ENCODE measurements at places on chromosomes 4 and X.

DNA sequence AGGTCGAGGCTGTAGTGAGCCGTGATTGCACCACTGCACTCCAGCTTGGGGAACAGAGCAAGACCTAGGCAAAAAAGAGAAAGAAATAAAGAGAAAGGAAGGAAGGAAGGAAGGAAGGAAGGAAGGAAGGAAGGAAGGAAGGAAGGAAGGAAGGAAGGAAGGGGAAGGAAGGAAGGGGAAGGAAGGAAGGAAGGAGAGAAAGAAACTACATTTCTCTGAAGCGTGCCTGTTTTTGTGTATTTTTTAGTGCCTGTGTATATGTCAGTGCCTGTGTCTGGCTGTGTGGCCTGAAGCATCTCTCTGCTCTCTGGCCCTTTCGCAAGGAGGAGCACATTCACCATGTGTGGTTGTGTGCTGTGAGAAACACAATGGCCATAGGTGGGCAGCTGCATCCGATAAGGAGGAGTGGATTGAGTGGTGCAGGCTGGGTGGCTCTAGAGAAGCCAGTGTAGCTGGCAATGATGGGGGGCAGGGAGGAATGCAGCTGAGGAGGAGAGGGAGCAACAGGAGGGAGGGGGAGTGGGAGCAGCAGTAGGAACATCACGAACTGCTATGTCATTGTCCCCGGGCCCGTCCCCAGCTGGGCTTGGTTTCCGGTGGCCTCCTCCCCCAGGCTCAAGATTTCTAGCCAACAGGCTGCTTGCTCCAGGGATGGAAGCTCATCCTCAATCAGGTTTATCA lies 11.4 kb downstream of the SYN1 start:
- DNase-seq = no peak

GRCh38 chrX:44178274-44179053 lies 165.0 kb downstream of the EFHC2 start:
- no peak for DNase-seq

DNA sequence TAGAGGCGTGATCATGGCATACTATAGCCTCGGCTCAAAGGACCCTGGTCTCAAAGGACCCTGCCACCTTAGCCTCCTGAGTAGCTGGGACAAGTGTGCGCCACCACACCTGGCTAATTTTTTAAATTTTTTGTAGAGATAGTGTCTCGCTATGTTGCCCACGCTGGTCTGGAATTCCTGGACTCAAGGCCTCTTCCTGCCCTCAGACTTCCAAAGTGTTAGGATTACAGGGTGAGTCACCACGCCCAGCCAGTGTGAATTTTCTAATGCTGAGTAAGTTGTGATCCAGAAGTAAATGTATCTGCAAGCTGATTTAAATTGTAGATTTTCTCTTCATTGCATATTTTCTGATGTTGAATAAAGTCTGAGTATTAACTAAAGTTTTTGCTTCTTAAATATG lies 2.6 kb upstream of the ZNF674 start:
- no peak for DNase-seq

DNA sequence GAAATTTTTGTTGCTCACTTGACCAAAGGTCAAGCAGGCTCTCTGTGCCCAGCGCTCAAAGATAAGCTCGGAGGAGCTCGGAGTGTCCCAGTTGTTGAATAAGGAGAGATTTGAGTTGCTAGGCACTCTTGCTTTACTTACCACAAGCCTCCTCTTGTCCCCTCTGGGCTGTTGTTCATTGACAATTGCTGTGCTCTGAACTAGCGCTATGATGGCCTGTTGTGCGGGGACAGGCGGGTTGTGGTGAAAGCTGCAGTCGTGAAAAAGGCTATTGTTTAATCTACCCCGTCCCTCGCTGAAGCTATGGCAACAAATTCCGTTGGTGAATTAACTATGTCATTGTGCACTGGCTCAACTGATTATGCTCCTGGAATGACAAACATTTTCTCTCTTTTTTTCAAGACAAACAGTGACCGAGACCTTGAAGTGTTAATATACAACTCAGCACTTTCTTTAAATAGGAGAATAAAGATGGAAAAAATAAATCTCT lies 21.0 kb upstream of the POLA1 start:
- no peak for DNase-seq

DNA sequence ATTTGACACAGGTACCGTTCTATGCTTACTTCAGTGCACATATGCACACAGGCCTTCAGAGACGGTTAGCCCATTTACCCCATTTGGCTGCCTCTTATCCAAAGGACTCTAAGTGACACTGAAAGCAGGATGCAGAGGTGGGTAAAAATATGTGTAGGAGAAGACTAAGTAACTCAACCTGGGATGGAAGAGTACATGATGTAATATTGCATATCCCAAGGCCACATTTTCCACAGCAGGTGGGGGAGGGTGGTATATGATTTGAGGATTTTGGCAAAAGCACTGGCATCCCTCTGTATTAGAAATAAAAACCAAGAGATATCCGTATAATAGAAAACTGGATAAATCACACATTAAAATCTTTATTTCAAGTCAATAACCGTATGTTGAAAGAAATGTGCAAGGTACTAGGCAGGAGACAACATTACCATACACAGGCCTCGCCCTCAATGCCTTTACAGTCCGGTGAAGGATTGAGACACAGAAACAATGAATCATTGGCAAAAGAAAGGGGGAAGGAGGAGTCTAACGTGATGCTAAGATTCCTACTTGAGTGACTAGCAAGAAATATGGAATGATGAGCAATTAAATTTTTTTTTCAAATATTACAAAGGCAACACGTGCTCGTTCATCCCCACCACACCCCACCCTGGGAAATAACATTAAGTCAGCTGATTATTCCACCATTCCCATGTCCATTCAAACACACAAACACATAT lies 161.0 kb upstream of the RASGEF1B start:
- no peak for DNase-seq

- no peak for DNase-seq
Observed at GRCh38 chr4:38871593-38871992, 4.0 kb downstream of the FAM114A1 start.

DNA sequence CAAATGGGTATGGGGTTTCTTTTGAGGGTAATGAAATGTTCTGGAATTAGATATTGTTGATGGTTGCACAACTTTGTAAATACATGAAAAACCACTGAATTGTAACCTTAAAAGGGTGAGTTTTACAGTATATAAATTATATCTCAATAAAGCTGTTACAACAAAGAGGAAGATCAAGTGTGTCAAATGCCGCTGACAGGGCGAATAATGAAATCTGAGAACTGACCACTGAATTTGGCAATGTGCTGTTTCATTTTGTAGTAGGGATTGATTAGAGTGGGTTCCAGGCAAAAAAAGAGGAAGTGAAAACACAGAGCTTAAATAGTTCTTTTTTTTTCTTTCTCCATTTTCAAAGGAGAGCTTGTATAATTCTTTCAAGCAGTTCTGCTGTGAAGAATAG lies 161.1 kb upstream of the NAP1L5 start:
- no peak for DNase-seq

DNA sequence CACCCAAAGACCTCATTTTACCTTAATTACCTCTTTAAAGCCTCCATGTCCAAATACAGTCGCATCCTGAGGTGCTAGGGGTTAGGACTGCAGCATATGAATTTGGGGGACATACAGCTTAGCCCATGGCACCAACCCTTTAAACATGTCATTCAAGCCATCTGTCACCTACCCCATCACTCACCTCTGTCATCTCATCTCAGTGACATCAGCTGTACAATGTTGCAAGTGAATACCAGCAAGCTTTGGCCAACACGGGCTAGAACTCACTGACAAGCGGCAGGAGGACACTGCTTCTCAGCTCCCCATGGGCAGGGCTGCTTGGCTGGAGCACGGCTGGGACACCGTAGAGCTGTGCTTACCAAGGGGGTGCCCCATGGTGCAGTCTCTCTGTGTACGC lies 107.5 kb downstream of the STK32B start:
- DNase-seq = no peak

DNA sequence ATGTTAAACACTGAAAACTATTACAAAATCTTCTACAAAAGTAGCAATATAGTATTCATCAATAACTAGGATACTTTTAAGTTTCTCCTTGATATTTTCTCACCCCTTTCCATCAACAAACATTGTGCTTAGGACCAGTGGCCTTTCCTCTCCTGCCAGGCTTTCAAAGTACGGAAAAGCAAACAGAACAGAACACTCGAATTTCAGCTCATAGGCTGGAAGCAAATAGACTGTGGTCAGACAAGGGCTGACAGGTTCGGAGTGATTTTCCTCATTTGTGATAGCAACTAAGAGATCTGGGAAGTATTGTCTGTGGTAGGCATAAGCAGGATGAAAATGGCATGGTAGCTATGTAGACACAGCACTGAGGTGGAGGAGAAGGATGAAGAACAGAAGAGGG lies 68.6 kb upstream of the SORBS2 start:
- DNase-seq = no peak

DNA sequence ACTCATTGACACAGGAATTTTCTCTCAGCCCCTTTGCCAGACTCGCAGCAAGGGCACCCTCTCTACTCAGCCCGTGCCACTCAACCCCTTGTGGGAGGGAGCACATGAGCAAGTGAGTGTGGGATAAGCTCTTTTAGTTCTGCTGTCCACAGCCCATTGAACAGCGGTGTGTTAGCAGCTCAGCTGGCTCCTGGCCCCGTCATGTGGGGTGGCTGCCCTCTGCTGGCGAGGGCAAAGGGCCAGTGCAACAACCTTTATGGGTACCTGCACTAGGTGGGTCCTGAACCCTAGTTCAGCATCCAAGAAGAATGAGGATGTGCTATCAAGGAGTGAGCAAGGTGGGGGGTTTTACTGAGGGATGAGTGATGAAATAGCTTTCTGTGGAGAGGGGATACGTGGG lies 85.0 kb upstream of the ZNF81 start:
- no peak for DNase-seq

DNA sequence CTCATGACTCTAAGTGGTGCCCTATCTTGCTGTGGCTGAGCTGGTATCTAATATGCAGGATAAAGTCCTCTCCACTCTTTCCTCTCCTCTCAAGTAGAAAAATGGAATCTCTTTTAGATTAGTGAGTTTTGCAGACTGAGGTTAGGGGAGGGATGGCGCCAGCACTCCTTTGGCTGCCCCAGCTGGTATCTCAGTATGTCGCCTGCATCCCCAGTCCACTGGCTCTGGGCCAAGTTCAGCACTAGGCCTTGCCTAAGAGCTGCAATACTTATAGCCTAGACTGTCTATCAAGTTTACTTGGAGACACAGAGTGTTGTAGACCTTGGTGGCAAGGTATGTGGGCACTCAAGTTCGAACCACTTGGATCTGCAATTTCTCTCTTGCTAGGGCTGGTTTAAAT lies 351.3 kb downstream of the NAP1L3 start:
- DNase-seq = no peak

- DNase-seq = no peak
Observed at GRCh38 chr4:15562114-15562513, 92.4 kb downstream of the CC2D2A start.

GRCh38 chr4:10035130-10035529 lies 13.8 kb upstream of the SLC2A9 start:
- DNase-seq = no peak

- no peak for DNase-seq
Observed at GRCh38 chr4:86970447-86971354, 35.9 kb downstream of the AFF1 start.

- no peak for DNase-seq
Observed at GRCh38 chr4:111064342-111064993, 441.6 kb upstream of the PITX2 start.

- DNase-seq = no peak
Observed at GRCh38 chr4:156336511-156336910, 382.8 kb upstream of the CTSO start.

GRCh38 chr4:1635464-1635863 lies 48.6 kb downstream of the FAM53A start:
- no peak for DNase-seq

DNA sequence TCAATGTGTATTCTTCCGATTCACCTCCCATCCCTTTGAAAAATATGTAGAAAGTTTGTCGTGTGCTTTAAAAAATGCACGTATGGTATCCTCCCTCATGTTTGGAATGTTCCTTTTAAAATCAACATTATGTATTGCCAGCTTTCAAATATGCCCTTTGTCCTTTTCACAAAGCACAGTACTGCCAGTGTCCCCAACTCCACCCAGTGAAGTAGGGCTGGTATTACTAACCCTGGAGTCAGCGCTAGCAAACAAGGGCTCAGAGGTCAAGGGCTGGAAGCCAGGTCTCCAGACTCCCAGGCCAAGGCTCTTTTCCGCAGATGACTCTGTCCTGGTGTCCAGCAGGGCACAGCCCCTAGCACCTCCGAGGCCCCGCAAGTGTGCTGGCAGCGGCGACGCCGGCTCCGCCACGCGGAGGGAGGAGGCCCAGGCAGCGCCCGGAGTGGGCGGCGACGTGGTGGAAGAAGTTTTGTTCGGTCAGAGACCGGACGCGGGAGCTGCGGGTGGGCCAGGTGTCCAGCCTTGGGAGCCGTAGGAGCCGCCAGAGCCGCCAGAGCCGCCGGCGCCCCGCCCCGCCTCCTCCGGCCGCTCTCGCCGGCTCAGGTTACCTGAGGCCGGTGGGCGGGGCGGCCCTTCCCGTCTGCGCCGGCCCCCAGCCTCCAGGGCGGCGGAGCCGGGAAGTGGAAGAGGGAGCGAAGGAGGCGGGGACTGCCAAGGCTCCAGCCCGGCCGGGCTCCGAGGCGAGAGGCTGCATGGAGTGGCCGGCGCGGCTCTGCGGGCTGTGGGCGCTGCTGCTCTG lies at the start of gene IL13RA1:
Gene IL13RA1, plus strand, starts transcription at position 720 of the 799 bp plus-strand sequence. Its CDS starts 33 bp downstream, at position 753.
- DNase-seq = no peak

GRCh38 chrX:13690836-13691235 lies 1.9 kb downstream of the RAB9A start:
- DNase-seq = no peak

DNA sequence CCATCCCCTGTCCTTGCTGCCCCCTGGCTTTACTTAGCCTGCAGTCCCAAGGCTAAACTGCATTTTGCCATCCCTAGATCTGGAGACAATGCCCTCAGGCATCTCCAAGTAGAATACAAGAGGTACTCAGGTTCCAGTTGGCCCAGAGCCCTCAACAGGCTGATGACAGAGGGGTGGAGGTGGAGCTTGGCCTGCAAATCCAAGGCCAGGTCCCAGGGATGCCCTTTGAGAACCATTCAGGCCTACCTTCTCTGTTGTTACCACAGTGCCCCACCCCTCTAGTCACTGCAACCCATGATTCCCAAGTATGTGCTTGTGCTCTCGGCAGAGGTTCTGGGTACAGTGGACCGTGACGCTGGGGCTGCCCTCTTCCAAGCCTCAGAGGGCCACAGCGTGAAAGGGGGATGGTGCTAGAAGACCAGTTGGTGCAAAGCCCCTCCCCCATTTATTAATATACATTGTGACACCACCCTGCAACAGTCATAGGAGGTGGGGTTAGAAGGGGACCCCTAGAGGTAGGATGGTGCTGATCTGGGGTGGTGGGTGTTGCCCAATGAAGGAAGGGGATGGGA lies 6.4 kb upstream of the UBA1 start:
- DNase-seq = no peak

DNA sequence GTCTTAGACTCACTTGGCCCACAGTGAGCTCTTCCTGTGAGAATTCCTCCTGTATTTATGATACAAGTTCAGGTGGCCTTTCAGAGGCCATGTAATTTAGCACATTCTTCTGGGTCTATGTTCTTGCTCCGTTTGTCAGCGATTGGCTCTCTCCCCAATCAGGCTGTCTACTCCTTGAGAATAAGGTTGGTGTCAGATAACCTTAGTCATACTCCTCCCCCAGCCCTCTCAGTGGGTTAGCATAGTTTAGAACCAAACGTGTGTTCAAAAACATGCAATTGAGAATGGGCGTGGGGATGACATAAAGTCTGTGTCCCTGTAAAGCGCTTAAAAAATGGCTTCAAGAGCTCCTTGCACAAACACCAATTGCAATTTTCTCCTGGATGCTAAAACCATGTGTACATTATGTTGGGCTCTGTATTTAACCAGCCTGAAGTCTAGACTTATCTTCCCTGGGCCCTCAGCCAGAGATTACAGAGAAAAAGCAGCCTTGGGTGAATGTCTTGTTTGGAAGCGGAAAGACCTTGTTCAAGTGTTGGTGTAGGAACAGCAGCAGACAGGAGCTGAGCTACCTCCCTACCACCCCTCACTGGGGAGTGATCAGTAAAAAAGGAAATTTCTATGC lies 9.9 kb upstream of the CT47C1 start:
- DNase-seq = no peak
